ENCODE measurements at places on chromosomes 12 and 14. TPM values are rescaled to one million over a fixed set of nuclear protein-coding genes. Genes with fewer than 3 reads are reported as not detected.

Gene KRT73
- total RNA-seq, result not detected

Gene SFSWAP
- 18.2 TPM for total RNA-seq

Gene P2RX7
- 0.77 TPM for total RNA-seq

Gene CLEC9A
- not detected for total RNA-seq

Gene TPH2
- total RNA-seq, result not detected

Gene NDRG2
- total RNA-seq, result 9.2 TPM

Gene HAL
- total RNA-seq, result 0.79 TPM
